ENCODE measurements at places on chromosomes 16 and 17.
A peak's percentile ranks its signal among the peaks of the same experiment; 100 is the strongest.

DNA sequence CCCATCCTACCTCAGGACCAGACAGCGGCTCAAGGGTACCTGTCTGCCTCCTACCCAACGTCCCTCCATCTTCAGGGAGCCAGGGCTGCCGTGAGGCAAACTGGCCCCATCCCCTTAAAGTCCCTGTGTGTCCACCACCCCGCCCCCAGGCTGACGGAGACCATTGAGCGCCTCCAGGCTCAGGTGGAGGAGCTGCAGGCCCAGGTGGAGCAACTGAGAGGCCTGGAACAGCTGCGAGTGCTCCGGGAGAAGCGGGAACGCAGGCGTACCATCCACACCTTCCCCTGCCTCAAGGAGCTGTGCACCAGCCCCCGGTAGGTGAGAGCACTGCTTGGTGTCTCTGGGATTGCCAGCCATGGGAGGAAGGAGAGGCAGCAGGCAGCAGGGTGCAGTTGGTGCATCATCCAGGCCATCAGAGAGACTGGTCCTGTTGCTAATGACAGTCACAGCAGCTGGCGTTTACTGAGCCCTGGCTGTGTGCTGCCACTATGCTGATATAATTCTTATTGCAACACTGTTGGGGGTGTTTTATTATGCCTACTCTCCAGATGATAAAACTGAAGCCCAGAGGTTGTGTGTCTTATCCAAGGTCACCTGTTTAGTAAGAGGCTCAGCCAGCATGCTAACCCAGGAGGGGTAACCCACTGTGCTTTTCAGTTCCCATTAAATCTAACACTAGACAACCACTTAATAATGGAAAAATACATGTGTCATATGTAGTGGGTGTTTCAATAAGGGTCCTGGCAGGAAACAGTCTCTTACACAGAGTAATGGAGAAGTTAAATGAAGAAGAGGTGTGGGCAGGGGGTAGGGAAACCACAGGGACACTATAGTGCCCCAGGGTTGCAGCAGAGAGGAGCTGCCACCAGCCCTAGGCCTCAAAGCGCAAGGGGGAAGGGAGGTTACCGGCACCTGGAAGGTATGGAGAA, 10.3 kb upstream of the MRPL58 start:
- DNase-seq = no peak

- DNase-seq = no peak
Observed at GRCh38 chr17:5533486-5534315, 47.3 kb downstream of the MIS12 start.

DNA sequence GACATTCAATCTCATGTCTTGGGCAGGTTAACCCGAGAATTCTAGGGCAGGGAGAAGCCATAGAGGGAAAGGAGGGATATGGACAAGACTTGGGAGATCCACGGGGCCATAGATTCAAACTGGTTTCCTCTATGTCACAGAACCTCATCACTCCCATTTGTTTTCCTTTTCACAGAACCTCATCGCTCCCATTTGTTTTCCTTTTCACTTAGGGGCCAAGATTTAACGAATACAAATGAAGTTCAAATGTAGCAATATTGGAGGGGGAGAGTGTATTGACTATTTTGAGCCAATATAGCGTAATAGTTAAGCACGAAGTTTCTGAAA, 39.3 kb upstream of the LONP2 start:
- DNase-seq = no peak

GRCh38 chr17:81537343-81537855, 9.2 kb downstream of the FSCN2 start:
- peak; percentile 55 for DNase-seq

DNA sequence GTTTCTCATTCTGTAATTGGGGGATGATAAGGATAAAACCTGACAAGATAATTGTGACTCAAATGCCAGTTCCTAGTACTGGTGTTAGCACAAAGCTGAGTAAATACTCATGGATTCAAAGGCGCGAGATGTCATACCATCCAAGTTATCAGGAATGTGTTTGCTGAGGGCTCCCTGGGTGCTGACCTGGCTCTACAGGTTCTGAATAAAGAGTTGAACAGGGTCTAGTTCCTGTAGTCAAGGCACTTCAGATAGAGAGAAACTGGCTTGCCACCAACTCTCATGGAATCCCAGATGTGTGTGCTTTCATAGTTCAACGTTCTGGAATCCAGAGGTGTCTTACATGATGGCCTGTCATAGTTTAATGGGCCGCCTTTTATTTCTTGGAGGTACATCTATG, 141.6 kb downstream of the PRKCA start:
- no peak for DNase-seq

GRCh38 chr16:19696328-19696727, 21.7 kb downstream of the KNOP1 start:
- peak; percentile 29 for DNase-seq

- DNase-seq = peak; percentile 50
Observed at GRCh38 chr16:38941-39892, 14.2 kb downstream of the POLR3K start.

DNA sequence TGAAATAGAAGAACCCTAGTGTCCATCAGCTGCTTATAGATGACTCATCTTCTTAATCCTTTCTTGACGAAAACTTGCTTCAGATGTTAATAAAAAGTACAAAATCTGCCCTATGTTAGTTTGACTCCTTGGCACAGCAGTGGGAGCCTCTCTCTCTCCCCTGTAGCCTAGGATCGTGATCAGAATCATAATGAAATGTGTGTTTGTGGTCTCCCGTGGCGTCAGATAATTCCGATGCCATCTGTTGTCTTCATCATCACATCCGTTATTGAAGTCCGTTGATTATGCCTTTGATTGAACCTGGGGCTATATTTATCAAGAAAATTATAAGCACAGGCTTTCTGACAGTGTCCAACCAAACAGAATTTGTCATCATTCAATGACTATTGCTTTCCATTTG, 102.5 kb downstream of the BMERB1 start:
- no peak for DNase-seq

DNA sequence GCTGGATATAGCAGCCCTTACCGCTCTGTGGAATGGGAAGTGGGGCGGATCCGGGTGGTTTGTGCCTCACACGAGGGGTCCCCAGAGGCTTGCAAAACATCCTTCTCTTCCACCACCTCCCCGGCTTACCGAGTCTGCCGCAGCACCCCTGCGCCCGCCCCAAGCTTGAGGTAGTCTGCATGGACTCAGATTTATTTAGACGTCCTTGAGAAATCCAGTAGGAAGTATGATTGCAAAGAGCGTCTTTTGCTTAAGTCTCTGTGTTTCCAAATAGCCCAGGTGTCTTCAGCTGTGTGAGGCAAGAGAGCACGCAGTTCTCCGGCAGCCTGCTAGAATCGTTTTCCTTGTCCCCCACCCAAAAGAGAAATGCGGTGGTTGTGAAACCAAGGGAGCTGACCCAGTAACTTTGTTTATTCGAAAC, 2.4 kb downstream of the KIAA0513 start:
- no peak for DNase-seq

DNA sequence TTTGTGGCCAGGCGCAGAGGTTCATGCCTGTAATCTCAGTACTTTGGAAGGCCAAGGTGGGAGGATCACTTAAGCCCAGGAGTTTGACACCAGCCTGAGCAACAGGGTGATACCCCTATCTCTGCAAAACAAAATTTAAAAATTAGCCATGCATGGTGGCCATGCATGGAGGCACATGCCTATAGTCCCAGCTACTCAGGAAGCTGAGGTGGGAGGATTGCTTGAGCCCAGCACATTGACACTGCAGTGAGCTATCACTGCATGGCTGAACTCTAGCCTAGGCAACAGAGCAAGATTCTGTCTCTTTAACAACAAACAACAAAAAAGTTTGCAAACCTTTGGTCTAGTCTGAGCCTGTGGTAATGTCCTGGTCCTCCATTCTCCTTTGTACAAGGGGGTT, 69.2 kb upstream of the CNEP1R1 start:
- no peak for DNase-seq

DNA sequence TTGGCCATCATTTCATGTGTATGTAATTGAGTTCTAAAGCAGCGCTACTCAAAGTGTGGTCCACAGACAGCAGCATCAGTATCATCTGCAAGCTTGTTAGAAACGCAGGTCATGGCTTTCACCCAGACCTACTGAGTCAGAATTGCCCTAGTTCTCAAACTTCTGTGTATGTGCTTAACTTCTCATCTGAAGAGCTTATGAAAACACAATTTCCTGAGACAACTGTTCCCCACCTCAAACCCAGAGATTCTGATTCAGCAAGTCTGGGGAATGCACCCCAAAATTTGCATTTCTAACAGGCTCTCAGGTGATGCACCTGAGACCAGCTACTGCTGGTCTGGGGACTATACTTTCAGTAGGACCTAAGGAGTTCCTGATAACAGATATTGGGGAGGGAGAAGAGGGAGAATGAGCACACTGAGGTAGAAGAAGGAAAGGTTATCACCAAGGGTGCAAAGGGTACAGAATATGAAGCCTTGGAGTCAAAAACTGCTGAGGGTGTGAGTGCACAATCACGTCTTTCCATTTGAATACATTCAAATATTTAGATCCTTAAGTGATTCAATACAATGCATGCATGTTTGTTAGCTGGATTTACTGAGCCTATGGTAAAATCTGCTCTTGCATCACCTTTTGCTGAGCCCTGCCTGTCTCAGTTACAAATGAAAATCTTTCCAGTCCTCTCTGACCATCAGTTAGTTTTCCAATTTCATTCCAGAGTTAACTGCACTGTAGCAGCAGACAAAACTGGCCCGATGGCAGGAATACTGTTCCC, 29.2 kb upstream of the SKAP1 start:
- DNase-seq = no peak

GRCh38 chr16:569445-570254, at the start of gene PIGQ:
Gene PIGQ, plus strand, starts transcription at chr16:569968. Its CDS starts 4,107 bp downstream, at chr16:574075.
- peak; percentile 78 for DNase-seq

DNA sequence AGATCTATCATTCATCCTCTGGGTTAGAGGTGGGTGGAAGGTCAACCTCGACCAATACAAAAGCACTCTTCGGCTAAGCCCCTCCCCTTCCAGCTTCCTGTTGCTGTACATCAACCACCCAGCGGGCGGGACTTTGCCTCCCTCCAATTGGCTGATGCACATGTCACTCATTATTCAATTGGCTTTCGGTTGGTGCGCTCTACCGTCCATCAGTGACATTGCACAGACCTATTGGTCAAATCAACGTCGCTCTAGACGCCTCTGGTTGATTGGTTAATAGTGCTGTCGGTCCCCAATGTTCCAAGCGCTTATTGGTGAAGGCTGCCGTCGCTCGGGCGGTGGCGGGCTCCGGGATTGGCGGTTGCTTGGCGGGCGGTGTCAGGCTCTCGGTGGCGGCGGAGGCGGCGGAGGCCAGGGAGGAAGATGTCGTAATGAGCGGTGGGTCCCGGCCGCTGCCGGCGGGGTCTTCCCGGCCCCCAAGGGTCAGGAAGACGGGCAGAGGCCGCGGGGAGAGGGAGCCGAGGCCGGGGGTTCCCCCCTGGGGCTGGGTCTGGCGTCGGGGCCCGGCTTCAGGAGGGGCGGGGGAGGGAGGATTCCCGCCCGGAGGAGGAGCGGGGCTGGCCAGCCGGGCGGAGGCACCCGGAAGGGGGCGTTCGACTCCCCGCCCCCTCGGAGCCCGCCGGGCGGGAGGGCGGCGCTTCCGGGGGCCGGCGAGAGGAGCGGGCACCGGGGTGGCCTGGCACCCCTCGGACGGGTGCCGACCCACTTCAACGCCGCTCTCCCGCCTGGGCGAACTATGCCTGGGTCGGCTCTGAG, at the start of gene SP2:
Gene SP2, plus strand, starts transcription at position 381 of the 816 bp plus-strand sequence. Its CDS starts 51 bp downstream, at position 432.
- peak; percentile 97 for DNase-seq

GRCh38 chr16:67116388-67117311, 6.9 kb downstream of the PHAF1 start:
- no peak for DNase-seq

DNA sequence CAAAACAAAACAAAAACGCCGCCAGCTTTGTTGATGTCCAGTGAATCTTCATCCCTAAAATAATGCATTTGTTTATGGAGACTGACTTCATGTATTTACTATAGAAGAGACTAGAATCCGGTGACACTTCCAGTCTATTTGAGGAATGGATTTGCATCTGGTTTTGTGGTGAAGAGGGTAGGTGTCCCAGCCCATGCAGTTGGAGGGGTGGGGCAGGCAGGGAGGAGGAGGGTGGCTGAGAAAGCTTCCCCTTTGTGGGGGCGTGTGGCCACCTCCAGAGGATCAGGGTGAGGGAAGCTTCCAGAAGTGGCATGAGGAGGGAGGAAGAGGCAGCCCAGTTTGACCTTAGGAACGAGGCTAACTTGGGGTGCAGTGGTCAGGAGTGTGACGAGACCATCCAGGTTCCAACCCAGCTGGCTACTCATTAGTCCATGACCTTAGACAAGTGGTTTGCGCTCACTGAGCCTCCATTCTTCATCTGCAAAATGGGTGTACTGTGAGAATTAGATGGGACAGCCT, 69.5 kb downstream of the CMIP start:
- no peak for DNase-seq

DNA sequence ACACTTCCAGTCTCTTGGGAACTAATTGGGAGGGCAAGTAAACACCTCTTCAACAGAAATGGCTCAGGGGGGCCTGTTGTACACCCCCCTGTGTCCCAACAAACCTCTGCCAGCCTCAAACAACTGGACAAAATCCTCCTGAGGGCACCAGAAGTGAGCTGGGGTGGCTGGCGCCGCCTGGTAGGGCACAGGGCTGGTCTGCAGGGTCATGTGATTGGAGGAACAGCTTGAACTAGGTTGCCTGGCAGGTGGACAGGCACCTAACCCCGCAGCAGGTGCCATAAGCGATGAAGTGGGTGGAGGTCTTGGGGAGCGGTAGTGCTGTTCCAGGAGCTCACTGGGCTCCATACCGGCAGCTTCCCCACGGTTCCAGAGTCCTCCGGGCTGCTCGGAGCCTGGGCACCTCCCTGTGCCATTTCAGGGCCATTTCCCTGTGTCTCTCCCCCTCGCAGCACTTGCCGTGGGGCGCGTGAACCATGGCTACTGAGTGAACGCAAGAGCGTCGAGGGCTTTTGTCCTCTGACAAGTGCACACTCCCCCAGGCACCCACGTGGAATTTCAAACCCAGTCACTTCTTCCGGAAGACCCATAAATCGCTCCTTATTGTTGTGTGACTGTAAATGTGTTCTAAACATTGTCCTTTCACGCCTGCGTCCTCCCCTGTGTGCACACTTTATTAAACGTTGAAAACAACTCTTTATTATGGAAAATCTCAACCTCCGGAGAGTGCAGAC, 101.5 kb downstream of the SEC14L1 start:
- DNase-seq = no peak

DNA sequence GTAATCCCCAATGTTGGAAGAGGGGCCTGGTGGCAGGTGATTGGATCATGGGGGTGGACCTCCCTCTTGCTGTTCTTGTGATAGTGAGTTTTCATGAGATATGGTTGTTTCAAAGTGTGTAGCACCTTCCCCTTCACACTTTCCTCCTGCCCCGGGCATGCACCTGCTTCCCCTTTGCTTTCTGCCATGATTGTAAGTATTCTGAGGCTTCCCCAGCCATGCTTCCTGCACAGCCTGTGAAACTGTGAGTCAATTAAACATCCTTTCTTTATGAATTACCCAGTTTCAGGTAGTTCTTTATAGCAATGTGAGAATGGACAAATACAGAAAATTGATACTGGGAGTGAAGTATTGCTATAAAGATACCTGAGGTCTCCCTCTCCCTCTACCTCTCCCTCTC, 29.4 kb downstream of the RNF112 start:
- DNase-seq = no peak

- DNase-seq = no peak
Observed at GRCh38 chr17:44914148-44914547, 1.2 kb downstream of the GFAP start.
